ENCODE measurements at places on chromosomes 12 and 14.

DNA sequence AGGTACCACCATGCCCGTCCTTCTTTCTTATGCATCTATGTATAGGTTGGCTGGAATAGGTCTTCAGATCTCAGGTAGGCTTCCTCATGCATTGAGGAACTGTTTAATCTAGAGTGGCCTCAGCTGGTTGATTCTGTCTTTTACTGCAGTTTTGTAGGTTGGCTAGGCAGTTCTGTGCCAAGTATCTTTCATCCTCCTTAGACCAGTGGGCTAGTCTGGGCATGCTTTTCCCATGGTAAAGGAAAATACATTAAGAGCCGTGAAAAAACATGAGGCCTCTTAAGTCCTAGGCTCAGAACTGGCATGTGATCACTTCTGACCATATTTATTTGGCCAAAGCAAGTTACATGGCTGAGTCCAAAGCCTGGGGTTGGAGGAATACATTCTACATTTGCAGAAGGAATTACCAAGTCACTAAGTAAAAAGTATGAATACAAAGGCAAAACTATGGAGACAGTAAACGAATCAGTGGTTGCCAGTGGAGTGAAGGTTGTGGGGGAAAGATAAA lies 137.3 kb downstream of the WIF1 start:
- DNase-seq, result no peak

DNA sequence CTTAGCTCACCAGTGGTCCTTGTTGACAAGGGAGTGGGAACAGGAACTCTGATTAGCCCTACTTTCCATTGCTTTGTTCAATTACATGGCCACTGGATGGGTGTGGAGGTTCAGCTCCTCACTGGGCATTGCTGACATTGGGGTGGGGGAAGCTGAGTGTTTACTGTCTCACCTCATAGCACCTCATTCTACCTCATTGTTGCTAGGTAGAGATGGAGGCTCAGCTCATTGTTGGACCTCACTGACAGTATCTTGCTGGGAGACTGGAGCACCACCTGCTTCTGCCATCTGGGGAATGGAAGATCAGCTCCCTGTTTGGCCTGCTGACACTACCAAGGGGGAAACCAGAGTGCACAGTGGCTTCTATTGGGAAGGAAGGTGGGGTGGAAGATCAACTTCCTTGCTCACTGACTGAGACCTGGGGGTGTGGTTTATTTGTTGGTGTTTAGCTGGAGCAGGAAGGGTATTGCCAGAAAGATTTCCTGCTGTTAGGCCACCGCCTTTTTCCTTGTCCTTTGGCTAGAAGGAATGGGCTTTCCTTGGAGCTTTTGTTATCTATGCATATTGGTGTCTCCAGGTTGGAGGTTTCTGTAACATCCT lies 1.3 kb upstream of the OR4E2 start:
- no peak for DNase-seq

GRCh38 chr14:63076488-63076887 lies 31.2 kb upstream of the KCNH5 start:
- DNase-seq, result no peak

DNA sequence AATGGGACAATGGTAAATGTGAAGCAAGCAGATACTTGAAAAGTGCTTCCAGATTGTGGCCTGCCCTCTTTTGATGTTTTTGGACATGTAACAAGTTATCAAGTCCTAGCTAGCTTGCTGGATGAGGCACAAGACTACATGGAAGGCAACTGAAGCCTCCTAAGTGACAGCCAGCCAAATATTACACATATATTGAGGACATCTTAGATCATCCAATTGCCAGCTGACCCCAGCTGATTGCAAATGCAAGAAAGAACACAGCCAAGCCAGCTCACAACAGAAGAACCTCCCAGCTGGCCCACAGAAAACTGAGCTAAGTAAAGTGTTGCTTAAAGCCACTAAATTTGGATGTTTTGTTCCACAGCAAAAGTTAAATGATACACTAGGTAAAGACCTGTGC lies 156.9 kb downstream of the SRGAP1 start:
- peak; percentile 71 for DNase-seq

DNA sequence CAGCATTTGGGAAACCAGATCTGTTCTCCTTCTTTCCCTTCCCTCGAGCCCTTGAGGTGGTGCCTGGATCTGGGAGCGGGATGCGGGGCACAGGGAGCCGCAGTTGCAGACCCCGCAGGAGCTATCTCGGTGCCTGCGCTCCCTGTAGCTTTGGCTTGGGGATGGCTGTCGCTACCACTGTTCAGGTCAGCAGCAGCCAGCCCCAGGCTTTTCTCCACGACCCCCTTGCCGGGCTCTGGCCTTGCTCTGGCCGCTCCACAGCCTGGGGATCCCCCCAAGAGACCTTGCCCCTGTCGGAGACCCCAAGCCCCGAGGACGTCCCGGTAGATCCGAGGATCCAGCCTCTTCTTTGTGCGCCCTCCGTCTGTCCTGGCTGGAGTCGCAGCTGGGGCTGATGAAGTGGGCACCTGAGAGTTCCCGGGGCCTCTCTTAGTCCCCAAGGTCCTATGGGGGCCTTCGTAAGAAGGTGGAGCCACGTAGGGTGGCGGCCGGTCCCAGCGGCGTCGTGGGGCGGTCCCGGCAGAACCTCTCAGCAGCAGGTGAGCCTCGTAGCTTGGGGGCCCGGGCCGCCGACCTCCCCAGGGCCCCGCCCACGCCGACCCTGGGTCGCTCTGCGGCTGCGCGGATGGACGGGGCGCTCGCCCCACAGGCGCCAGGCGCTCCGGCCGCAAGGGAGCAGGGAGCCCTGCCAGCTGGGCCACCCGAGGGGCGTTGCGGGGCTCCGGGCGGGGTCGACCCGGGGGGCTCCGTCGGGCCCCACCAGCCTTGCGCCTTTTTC lies 1.3 kb downstream of the DDN start:
- no peak for DNase-seq

GRCh38 chr12:26691234-26691970 lies 141.6 kb downstream of the ITPR2 start:
- DNase-seq, result peak; percentile 92

GRCh38 chr14:82419933-82420332 lies 886.3 kb upstream of the SEL1L start:
- DNase-seq, result no peak

DNA sequence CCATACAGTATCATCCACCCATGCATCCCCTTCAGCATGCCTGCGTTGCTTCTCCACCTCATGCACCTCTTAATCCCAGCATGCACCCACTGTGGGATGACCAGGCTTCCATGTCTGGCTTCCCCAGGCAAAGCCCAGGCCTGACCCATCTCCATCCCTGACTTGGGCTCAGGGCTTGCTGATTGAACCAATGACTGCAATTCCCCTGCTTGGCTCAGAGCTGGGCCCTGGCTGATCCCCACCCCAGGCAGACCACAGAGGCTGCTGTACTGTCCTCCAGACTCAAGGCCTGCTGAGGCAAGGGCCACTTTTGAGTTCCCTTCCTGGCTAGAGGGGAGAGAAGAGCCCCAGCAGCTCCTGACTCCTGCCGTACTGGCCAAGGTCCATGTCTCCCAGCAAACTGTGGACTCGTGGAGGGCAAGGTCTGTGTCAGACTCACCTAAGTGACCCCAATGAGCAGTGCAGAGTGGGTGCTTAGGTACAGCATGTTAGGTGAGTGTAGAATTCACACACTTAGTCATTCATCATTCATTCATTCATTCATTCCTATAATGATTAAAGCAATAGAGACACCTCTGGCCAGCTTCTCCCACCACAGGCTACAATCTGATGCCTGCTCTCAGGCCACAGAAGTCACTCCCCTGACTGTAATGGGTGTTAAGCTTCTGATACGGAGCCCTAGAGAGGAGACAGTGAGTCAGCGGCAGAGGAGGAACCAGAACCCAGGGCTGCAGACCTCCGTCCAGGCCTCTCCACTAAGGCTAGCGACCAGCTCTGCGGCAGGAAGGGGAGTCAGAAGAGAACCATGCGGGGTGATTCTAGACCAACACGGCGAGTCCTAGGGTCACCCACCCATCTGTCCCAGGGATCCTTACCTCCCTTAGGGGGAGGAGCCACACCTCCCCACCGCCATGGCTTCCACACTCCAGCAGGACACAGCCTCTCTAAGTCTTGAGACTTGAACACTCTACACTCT lies 2.9 kb downstream of the BEGAIN start:
- no peak for DNase-seq

DNA sequence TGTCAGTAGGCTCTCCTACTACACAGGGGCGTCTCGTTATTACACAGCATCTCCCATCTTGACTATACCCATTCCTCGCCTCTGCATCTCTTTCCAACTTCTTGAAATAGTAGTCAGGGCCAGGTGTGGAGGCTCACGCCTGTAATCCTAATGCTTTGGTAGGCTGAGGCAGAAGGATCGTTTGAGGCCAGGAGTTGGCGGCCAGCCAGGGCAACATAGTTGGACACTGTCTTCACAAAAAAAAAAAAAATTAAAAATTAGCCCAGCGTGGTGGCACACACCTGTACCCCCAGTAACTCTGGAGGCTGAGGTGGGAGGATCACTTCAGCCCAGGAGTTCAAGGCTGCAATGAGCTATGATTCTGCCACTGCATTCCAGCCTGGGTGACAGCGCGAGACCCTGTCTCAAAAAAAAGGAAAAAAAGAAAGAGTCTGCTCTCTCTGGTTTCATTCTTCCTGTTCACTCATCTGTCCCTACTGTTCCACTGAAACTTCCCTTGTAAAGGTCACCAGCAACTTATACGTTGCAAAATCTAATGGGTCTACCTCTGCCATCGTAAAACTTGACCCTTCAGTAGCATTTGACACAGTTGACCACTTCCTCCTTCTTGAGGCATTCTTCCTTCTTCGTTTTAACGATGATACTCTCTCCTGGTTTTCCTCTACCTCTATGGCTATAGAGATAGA lies 41.0 kb upstream of the PTGR2 start:
- DNase-seq, result no peak
